Activated CD4-positive, alpha-beta T cell treated with anti-CD3 and anti-CD28 coated beads, Interleukin-2, amount 10 ng/mL, durations not matched to agents 7 days and 5 days (primary cell): ENCODE measurements at places on chromosomes 11 and 22. TPM values are rescaled to one million over a fixed set of nuclear protein-coding genes. Genes with fewer than 3 reads are reported as not detected.
A peak's percentile ranks its signal among the peaks of the same experiment; 100 is the strongest.

TRPM5 gene
- 0.07 TPM for total RNA-seq

MFRP gene
- total RNA-seq, result not detected

GRCh38 chr11:83272627-83273026 lies 13.5 kb downstream of the CCDC90B start:
- no peak overlapping the region for H3K27ac ChIP-seq
- peaks cover 58% of the 10 kb centered on the region for H3K36me3 ChIP-seq
- H3K4me1 ChIP-seq, result peaks cover 1% of the 10 kb centered on the region
- no peak overlapping the region for H3K4me3 ChIP-seq

DNA sequence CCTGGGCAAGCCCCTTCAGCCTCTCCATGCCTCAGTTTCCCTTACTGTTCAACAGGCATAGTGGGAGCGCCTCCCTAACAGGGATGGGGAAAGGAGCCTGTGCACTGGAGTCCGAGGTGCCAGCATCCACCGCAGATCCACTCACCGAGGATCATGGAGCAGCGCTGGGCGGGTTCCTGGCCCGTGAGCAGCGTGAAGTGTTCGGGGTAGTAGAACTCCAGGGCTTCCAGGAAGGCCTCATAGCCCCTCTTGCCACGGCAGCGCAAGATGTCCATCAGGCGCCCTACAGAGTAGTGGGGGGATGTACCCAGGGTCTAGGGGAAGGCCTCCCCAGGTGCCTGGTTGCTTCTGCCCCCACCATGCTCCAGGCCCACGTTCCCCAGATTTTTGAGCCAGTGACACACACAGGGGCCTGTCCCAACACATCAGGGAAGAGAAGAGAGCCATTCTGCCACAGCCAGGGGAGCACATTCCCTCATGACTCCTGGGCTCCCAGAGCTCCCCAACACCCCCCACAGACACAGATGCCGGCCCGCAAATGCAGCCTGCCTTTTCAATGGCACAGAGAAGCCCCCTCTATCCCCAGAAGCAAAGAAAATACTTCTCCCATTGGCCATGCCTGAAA lies 1.3 kb downstream of the CARD10 start:
- H3K27ac ChIP-seq, result no peak overlapping the region
- H3K4me3 ChIP-seq, result peak overlapping the region; percentile 26
- no peaks in the 10 kb centered on the region for H3K36me3 ChIP-seq
- peaks cover 57% of the 10 kb centered on the region for H3K27me3 ChIP-seq

GRCh38 chr22:40044870-40045834 lies 50.4 kb downstream of the FAM83F start:
- H3K4me3 ChIP-seq, result peak overlapping the region; percentile 81
- DNase-seq, result peak; percentile 70
- H3K27ac ChIP-seq, result peak overlapping the region; percentile 98
- H3K4me1 ChIP-seq, result peaks cover 41% of the 10 kb centered on the region
- no peaks in the 10 kb centered on the region for H3K27me3 ChIP-seq

DNA sequence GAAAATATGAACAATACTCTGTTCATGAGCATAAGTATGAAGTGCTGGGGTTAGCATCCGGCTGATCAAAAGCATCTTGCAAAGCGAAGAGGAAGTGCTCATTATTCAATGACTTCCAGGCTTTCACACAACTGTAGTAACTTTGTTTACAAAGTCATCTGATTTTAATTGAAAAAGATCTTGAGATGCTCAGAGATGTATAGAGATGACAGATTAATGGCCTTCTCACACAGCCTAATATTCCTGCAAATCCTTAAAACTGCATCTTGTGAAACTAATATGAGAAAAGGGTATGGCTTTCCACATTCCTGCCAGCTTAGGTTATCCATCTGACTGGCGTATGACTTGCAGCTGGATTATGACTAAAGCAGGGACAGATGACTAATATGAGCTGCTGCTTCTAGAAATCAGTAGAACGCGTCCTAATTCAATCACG lies 125.4 kb downstream of the CASP12 start:
- peaks cover 2% of the 10 kb centered on the region for H3K36me3 ChIP-seq
- H3K27me3 ChIP-seq, result peaks cover 2% of the 10 kb centered on the region
- DNase-seq, result peak; percentile 12
- H3K4me3 ChIP-seq, result no peak overlapping the region

DNA sequence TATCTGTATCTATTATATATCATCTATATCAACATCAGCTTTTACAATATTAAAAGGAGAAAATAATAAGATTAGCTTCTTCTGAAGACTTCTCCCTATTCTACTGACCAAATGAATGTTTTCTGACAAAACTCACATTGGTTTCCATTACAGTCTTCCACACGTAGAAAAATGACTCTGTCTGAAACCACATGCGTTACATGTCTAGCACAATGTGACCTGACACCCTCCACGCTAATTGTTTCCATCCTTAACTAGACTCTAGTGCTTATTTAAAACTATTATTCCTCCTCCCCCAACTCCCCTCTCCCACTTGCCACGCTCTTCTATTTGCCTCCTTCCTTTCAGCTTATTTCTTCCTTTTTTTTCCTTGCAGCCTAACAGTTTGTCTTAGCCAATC lies 172.1 kb downstream of the ADAMTS15 start:
- no peak for DNase-seq
- H3K4me3 ChIP-seq, result no peak overlapping the region
- no peaks in the 10 kb centered on the region for H3K36me3 ChIP-seq
- no peak overlapping the region for H3K27ac ChIP-seq

DNA sequence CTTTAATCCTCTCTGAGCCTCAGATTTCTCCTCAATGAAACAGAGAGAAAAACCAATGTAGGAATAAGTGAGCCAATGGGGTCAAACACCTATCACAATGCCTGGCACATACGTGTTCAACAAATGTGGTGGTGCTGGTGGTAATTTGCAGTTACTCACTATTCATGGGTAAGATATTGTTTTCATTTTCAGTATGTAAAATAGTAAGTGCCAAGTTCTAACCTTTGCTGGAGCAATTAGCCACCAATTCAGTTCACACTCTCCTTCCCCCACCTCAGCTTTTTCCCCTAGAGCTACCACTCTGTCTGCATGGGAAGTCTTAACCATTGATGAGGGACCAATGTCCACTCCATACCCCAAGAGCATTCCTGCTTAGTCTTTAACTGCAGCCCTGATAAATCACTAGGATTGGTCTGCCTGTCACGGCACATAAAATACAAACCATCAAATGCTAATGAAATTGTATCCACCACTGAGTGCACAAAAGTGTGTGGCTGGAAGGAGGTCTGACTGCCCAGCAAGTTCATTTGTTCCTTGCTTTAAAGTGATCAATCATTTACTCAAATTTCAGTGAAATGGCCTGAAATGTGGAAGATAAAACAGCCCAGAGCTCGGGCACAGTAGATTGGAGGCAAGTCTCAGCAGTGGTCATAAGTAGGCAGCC lies 187.4 kb upstream of the API5 start:
- no peaks in the 10 kb centered on the region for H3K36me3 ChIP-seq
- no peak for DNase-seq
- H3K27me3 ChIP-seq, result no peaks in the 10 kb centered on the region
- H3K4me3 ChIP-seq, result no peak overlapping the region
- no peak overlapping the region for H3K27ac ChIP-seq

- no peak overlapping the region for H3K4me3 ChIP-seq
- no peaks in the 10 kb centered on the region for H3K36me3 ChIP-seq
- no peak overlapping the region for H3K27ac ChIP-seq
- no peak for DNase-seq
Measured at GRCh38 chr11:33564856-33565453, 135.7 kb downstream of the C11orf91 start.

DNA sequence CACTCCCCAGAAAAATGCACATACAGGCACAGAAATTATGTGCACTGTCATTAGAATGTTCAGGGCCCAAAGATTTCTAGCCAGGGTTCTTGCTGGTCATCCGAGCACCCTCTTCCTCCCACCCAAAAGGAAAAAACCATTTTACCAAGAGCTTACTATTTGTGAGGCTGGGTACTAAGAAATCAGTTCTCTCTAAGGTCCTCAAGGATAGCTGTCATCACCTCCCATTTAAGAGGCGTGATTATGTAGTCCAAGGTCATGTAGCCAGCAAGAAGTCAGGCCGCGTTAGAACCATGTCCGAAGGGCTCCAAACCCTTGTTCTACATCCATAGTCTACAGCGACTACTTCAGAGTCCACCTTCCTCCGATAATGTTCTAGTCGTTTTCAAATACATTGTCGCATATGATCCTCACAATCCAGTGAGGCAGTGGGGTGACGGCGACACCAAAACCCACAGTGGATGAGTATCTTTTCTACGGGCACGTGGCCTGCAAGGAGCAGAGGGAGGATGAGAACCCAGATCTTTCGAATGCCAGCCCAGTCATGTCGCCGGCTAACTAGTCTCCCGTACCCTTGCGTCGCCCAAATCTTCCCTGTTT lies 634 bp downstream of the TIMM8B start:
- peak overlapping the region; percentile 97 for H3K4me3 ChIP-seq
- no peaks in the 10 kb centered on the region for H3K27me3 ChIP-seq
- peak; percentile 51 for DNase-seq
- peaks cover 67% of the 10 kb centered on the region for H3K4me1 ChIP-seq

GRCh38 chr11:84588131-84588829 lies 1038.9 kb downstream of the DLG2 start:
- H3K27me3 ChIP-seq, result no peaks in the 10 kb centered on the region
- DNase-seq, result no peak
- no peak overlapping the region for H3K4me3 ChIP-seq

- H3K27ac ChIP-seq, result no peak overlapping the region
- DNase-seq, result no peak
- no peak overlapping the region for H3K4me3 ChIP-seq
- H3K27me3 ChIP-seq, result no peaks in the 10 kb centered on the region
Measured at GRCh38 chr11:131985846-131986301, 615.5 kb downstream of the NTM start.

NXPE4 gene
- total RNA-seq, result not detected

GRCh38 chr11:97684486-97685439 lies 1295.0 kb downstream of the JRKL start:
- H3K4me1 ChIP-seq, result no peaks in the 10 kb centered on the region
- H3K27me3 ChIP-seq, result no peaks in the 10 kb centered on the region
- H3K4me3 ChIP-seq, result no peak overlapping the region
- DNase-seq, result no peak
- H3K36me3 ChIP-seq, result no peaks in the 10 kb centered on the region

GRCh38 chr11:93741882-93742226 lies 382 bp downstream of the C11orf54 start:
- H3K4me1 ChIP-seq, result peaks cover 48% of the 10 kb centered on the region
- H3K27me3 ChIP-seq, result no peaks in the 10 kb centered on the region
- H3K36me3 ChIP-seq, result peaks cover 42% of the 10 kb centered on the region
- DNase-seq, result no peak
- H3K4me3 ChIP-seq, result peak overlapping the region; percentile 99

- H3K27ac ChIP-seq, result no peak overlapping the region
- DNase-seq, result no peak
- H3K27me3 ChIP-seq, result no peaks in the 10 kb centered on the region
Measured at GRCh38 chr11:18271206-18271605, 5.1 kb downstream of the SAA1 start.

DNA sequence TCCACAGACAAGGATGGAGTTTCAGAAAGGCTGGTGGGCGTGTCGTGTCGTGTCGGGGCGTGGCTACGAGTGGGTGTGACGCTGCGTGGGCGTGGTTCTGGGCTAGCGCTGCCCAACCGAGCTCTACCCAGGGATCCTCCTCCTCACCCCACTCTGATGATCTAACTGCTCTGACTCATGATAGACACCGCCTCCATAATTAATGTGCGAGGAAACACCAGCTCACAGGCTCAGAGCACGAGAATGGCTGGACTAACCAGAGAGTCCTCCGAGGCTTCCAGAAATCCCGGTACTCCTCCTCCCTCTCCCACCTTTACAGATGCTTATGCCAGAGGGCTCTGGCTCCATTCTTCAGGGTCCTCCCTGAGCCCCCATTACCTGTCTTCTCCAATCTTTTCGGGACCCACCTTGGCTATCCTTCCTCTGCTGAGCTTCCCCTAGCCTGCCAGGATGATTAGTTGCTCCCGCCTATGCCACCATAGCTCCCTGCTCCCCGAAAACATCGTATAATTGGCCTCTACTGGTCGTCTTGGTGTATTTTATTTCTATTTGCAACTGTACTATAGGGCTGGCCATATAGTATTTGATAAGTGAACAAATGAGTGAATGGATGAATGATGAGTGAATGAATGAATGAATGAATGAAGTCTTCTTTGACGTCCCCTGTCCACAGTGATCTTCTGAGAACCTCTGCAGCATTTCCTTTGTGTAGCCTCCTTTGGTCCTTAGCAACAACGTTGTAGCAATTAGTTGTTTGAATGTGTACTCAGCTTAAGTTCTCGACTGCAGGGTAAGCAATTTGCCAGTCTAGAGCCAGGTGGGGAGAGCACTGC lies 21.7 kb downstream of the TMPRSS13 start:
- DNase-seq, result peak; percentile 54
- H3K4me3 ChIP-seq, result no peak overlapping the region
- H3K36me3 ChIP-seq, result no peaks in the 10 kb centered on the region
- no peak overlapping the region for H3K27ac ChIP-seq
- H3K27me3 ChIP-seq, result no peaks in the 10 kb centered on the region
- H3K4me1 ChIP-seq, result peaks cover 12% of the 10 kb centered on the region

DNA sequence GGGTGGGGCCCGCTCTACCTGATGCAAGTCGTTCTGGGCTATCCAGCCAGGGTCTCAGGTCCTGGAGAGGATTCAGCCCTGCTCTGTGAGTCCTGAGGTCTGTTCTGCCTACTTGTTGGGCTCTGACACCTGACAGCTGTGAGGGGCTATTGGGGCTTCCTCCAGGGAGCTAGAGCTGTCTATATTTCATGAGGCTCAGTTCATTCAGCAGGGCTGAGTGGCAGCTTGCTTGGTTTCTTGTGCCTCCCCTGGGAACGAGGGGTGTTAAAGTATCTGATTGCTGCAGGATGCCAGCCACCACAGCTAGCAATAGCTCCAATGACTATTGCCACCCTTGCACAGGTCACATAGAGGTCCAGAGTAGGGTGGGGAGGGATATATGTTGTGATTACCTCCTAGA lies 26.7 kb downstream of the INSC start:
- H3K4me3 ChIP-seq, result no peak overlapping the region
- peaks cover 7% of the 10 kb centered on the region for H3K27me3 ChIP-seq
- no peaks in the 10 kb centered on the region for H3K4me1 ChIP-seq

OPCML gene
- not detected for total RNA-seq

- DNase-seq, result no peak
- peaks cover 13% of the 10 kb centered on the region for H3K4me1 ChIP-seq
- no peaks in the 10 kb centered on the region for H3K27me3 ChIP-seq
- H3K4me3 ChIP-seq, result no peak overlapping the region
- H3K27ac ChIP-seq, result no peak overlapping the region
- peaks cover 56% of the 10 kb centered on the region for H3K36me3 ChIP-seq
Measured at GRCh38 chr22:25645266-25645665, 80.8 kb downstream of the GRK3 start.

DNA sequence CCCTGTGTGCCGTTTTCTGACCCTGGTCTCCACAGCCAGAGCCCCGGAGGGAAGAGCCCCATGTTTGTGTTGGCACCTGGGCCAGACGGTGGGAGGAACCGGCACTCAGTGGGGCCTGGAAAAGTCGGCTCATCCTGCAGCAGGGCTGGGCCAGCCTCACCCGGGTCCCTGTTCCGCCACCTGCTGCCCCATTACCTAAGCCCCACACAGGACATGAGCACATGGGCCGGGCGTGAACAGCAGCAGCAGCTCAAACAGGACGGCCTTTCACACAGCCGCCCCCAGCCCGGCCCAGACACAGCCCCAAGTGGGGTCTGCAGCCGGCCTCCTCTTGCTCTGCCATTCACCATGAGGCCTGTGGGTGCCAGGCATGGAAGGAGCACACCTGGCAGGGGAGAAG lies 302.4 kb downstream of the MN1 start:
- no peaks in the 10 kb centered on the region for H3K4me1 ChIP-seq
- no peaks in the 10 kb centered on the region for H3K27me3 ChIP-seq
- H3K36me3 ChIP-seq, result no peaks in the 10 kb centered on the region
- H3K27ac ChIP-seq, result no peak overlapping the region
- no peak overlapping the region for H3K4me3 ChIP-seq
